Activated CD4-positive, alpha-beta T cell treated with anti-CD3 and anti-CD28 coated beads for 48 hours (primary cell): ENCODE measurements at places on chromosomes 12 and 14.

DNA sequence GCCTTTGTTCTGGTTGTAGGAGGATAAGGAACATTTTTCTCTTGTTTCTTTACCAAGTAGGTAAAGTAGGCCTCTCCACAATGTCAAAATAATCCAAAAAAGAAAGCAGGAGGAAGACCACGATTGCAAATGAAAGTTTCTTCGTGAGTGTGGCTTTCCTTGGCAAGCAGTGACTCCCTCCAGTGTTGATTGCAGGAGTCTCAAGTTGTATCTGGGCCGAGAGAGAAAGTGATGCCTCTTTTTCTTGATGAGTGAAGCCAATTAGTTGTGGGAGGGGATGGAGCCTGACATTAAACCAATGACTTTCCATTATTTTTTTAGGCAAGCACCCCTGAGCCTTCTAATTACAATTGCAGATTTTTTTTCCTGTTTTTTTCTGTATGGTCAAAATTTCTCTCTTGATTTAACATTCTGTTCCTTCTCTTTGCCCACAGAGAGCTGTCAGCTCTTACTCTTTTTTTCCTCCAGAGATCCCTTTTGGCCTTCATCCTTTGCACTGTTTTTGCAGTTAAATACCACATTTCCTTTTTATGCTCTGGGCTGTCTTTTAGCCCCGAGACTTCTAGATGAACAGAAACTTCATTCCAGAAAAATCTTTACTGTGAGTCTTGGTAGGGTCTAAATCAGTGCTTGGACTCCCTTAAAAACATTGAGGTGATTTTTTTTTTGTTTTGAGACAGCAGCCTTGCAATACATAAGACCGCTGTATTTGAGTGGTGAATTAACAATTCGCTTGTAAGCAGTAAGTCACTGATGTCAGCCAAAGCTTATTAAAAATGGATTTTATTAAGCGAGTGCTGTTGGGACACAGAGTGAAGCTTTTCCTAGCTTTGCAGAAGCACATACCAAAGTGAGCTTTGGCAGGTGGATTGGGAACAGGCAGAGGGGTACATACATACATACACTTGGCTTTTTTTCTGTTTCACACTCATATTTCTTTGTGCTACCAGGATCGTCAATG is 15.8 kb downstream of the FBXW8 start:
- DNase-seq = no peak

GRCh38 chr12:89756585-89757398 is 48.2 kb upstream of the ATP2B1 start:
- peak; percentile 16 for DNase-seq

DNA sequence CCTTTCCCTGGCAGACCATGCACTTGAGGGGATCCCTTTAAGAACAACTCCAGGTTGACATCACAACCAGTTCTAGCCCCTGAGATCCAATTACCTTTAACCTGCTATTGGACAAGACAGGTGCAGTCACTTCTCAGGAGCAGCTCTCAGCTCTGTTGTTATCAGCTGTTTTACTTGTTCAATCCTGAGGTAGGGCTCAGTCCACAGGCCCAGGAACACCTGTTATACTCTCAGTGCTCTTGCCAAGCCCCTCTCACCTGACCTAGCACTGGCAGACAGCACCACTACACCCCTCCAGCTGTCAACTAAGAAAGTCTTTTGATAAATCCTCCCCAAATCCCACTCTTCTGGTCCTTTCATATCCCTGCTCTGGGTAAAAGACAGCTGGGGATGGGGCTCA is 163.9 kb upstream of the TMTC2 start:
- no peak for DNase-seq

DNA sequence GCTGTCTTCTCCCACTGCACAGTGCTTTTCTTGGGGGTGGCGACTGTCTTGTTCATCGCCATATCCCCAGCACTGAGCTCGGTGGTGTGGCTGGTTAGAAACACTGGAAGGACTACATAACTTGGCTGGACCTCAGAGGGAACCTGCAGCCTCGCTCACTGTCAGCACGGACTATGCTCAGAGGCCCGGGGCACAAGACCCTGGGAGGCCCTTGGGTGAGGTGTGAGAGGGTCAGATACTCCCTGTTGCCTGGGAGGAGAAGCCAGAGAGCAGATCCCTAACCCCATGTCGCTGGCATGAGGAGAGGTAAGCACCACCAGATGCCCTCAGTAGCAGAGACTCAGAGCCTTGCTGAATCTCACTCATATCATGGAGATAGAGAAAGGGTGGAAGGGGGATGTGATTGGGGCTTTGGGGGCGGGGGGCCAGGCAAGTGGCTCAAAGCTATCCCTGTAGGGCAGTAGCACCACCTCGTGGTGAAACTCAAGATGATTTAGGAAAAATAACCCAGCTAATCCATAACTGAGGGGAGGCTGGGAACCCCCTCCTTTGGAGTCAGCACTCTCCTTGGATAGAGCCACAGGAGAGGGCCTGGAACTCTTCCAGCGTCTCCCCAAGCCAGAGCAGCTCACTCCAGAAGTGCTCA is 18.7 kb upstream of the HDAC7 start:
- peak; percentile 53 for DNase-seq

GRCh38 chr14:60215127-60215444 is 33.9 kb upstream of the PPM1A start:
- DNase-seq = no peak

DNA sequence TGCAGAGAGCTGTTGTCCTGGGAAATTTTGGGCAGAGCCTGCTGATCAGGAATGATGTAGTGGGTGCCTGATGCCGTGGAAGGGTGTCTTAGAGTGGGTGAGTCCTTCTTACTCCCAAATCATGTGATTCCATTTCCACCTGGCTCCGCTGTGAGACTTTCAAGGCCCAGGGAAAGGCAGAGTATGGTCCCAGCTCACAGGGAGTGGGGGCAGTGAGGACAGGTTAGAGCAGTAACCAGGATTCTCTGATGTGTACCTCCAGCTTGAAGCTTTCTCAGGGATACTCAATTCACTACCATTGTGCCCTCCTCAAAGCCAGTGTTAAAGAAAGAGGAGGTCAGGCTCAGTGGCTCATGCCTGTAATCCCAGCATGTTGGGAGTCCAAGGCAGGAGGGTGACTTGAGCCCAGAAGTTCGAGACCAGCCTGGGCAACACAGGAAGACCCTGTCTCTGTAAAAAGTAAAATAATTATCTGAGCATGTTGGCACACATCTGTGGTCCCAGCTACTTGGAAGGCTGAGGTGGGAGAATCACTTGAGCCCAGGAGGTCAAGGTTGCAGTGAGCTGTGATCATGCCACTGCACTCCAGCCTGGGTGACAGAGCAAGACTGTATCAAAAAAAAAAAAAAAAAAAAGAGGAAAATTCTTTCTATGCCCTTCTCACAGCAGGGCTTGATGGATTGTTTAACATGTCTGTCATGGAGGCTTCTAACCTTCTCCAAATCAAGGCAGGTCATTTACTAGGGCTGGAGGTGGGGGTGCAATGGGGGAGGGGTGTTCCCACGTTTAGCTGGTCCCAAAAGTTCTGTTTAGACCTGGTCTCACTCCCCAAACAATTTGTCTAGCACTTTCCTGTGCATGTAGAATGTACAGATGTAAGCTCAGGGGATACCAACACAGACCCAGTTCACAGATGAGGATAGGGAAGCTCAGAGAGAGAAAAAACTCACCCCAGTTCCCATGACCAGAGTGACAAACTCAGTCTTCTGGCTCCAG is 12.5 kb upstream of the IQSEC3 start:
- DNase-seq = no peak

- DNase-seq = no peak
These were observed 1.6 kb downstream of the BEGAIN start for GRCh38 chr14:100585448-100586152.

GRCh38 chr14:59215322-59215721 is 26.9 kb downstream of the DAAM1 start:
- DNase-seq = no peak

GRCh38 chr12:127509066-127509778 is 757.7 kb upstream of the TMEM132C start:
- DNase-seq = no peak

GRCh38 chr14:101815994-101816393 is 54.5 kb downstream of the PPP2R5C start:
- DNase-seq = no peak

DNA sequence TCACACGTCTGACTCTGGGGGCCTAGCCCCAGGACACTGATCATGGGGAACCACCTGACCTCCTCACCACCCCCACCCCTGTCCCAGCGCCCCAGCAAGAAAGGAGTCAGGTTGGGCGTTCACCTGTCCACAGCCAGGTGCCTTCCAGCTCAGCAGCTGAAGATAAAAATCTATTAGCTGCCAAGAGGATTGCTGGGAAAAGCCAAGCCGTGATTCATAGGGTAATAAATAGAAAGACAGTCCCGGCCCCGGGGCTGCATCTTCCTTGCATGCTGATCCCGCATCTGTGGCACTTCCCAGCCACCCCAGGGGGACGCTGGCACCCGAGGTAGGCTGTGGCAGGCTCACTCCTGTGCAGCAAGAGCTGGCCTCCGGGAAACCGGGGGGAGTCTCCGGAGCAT is 70.2 kb upstream of the NCOR2 start:
- DNase-seq = no peak

GRCh38 chr12:112946236-112947000 is 8.1 kb downstream of the OAS3 start:
- no peak for DNase-seq

DNA sequence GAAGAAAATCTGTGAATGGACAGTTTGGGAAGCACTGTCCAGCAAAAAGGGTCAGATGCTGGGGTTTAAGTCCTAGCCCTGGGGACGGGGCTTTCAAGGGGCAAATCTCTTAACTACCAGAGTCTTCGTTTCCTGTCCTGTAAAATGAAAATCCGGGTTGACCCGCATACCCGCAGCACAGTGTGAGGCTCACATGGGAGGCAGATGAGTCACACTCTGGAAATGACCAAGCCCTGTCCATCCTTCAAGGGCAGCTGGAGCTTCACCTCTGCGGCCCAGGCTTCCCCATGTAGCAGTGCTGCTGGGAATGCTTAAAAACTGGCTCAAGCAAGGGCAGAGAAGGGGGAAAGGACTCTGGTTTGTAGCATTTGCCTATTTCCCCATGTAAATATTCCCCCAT is 19.0 kb downstream of the FAM181A start:
- no peak for DNase-seq

DNA sequence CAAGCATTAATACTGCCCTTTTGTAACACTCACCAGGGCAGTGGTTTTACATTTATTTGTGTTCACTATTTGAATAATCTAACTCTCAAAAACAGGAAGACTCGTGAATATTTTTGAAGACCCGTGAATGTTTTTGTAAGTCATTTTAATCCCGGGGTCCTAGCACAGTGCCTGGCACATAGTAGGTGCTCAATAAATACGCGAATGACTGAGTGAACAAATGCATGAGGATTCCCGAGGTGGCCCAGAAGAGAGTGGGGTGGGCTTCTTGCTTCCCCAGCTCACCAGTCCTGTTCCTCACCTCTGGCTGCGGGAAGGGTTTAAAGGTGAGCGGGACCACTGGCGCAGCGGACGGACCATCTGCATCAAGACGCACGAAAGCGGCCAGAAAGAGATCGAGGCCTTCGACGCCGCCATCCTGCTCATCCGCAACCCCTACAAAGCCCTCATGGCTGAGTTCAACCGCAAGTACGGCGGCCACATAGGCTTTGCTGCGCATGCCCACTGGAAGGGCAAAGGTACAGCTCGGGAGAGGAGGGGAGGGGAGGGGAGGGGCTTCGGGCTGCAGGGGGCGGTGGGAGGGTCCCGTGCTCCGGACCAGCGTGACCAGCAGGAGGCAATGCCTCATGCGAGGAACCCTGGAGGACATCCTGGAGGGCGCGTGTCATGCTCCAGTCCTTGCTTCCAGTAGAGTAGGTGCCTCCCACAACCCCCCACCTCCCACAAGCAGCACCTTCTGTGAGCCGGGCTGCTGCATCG is 98.9 kb downstream of the CMKLR1 start:
- no peak for DNase-seq

- no peak for DNase-seq
These were observed 168.3 kb downstream of the CACNA1C start for GRCh38 chr12:2221030-2221621.

DNA sequence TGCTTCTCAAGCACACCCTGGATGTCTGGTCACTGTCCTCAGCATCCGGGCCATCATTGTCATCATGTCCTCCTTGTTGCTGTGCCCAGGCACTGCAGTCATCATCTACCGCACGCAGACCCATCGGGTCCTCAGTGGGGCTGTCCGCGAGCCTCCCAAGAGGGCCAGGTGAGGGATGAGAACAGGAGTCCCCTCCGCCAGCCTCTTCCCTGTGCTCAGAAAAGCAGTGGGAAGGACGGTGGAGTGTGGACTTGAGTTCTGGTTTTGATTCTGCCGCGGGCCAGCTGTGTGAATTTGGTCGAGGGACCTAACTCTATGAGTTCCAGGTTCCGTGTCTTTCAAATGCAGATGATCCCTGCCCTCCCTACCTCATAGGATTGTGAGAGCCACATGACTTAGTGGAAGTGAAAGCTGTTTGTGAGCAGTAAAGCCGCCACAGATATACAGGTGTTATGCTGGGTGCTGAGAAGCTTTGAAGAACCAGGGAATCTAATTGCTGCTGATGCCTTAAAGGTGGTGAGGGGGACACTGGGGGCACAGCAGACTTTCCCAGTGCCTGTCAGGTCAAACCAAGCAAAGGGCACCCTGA is 122.9 kb upstream of the RAP1B start:
- no peak for DNase-seq

DNA sequence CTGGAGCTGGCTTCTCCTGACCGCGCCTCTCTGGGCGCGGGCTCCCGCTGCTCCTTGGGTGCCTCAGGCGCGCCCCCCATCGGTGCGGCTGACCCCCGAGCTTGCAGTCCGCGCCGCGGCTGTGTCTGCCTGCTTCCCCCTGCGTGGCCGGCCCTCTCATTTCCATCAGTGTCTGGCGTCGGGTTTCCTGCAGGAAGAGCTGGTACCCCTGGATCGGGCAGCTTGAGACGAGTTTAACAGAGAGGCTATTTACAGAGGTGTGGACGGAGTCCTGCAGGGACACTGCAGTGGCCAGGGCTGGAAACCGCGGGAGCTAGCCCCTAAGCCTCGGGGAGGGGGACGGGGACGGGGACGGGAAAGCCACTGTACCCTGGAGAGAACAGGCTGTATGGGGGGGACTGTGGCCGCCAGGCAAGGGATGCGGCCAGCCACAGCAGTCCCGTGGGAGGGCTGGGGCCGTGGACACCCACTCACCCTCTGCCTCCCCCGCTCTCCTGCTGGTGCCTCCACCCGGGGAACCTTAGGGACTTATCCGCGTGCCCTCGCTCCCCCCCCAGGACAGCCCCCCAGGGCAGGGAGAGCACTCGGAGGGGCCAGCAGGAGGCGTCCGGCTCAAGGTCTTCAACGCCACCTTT is 3.7 kb upstream of the CACNA2D4 start:
- no peak for DNase-seq

- DNase-seq = no peak
These were observed 4.3 kb upstream of the BCDIN3D start for GRCh38 chr12:49847161-49847560.

- DNase-seq = no peak
These were observed 117.2 kb downstream of the CALM1 start for GRCh38 chr14:90514015-90514398.

DNA sequence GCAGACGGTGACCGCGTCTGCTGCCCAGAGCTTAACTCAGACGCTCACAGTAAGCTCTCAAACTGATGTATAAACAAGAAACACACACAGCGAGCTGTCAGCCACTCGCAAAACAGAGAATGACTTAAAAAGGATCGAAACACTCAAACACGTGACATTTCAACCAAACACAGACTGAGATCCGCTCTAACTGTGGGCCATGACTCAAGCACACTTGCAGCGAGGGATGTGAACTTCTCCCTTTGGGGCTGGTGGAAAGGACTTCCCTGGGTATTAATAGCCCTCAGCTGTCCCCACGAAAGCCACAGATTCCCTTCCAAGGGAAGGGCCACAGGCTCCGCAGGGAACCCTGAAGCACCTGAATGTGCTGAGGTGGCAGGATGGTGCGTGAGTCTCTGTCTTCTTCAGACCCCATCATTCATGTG is 29.1 kb downstream of the CCDC88C start:
- DNase-seq = peak; percentile 67

GRCh38 chr12:55733021-55733555 is 4.3 kb upstream of the CD63 start:
- no peak for DNase-seq
